ENCODE measurements at places on chromosomes 5 and 9.

GRCh38 chr5:160451281-160451680, 29.6 kb downstream of the PTTG1 start:
- no peak for DNase-seq

GRCh38 chr5:143145243-143146160, 258.0 kb downstream of the NR3C1 start:
- DNase-seq = no peak

DNA sequence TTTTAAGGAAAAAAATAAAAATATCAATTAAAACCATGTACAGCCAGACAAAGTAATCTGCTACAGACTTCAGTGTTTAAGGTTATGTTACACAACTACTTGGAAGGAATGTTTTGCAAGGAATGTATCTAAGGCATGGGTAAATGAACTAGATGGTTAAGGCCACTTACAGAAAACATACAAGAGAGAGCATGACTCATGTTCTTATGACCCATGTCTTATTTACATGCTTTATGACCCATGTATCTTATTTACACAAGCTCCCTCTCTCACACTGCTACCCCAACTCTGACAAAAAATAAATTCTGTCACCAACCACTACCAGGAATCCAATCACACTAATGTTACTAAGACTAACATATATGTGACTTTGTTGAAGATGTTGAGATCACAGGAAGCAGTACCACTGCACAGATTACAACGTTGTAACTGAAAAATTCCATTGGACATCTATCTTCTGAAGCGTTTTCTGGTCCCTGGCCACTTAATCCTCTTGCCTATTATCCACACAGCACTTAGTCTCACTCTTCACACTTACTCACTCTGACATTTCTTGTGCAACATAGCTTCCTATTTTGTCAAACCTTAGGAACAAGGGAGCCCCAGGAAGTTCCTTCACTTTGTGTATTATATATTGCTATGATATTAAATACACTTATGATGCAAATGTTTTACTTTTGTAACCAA, 1630.1 kb upstream of the C9orf72 start:
- DNase-seq = no peak

GRCh38 chr9:114177423-114178064, 22.2 kb downstream of the COL27A1 start:
- no peak for DNase-seq

GRCh38 chr9:96064826-96065481, 189.5 kb downstream of the ERCC6L2 start:
- DNase-seq = no peak

Data from cortex of kidney (tissue), 1 donor.